NCI-H2081 treated with DMSO at 0.1 percent for 48 hours (cell line): ENCODE measurements at places on chromosomes 12 and 14.

DNA sequence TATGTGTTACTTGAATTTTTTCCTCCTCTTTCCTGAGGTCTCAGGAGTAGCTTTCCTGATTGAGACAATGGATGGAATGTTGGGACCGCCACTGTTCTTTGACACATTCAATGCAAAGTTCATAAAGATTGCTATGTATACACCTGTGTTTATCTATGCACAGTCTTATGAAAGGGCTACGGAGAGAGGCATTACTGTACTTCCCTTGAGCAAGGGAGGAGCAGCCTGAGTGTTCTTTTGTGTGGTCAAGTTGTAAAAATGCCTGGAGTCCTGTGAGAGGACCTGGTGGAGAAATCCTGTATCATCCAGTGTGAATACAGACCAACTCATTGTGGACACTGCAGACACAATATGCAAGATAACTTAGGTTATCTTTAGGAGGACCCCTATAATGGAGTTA is 1.2 kb downstream of the SRGAP1 start:
- DNase-seq, result no peak

GRCh38 chr12:92561543-92561899 is 141.3 kb upstream of the PLEKHG7 start:
- DNase-seq, result no peak

DNA sequence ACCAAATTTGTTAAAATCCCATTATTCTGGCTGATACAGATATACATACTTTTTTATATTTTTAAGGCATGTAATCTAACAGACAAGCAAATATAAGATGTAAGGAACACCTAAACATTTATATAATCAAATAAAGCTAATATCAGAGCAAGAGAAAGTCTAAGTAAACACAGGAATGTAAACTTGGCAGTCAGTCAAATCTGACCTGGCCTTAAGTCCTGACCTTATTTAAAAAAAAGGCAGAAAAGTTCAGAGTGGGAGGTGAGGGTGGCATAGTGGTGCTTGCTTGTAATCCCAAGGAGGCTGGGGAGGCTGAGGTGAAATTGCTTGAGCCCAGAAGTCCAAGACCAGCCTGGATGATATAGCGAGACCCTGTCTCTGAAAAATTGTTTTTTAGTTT is 152.6 kb downstream of the DERA start:
- no peak for DNase-seq

- no peak for DNase-seq
Observed at GRCh38 chr14:78130356-78130755, 39.8 kb upstream of the NRXN3 start.

DNA sequence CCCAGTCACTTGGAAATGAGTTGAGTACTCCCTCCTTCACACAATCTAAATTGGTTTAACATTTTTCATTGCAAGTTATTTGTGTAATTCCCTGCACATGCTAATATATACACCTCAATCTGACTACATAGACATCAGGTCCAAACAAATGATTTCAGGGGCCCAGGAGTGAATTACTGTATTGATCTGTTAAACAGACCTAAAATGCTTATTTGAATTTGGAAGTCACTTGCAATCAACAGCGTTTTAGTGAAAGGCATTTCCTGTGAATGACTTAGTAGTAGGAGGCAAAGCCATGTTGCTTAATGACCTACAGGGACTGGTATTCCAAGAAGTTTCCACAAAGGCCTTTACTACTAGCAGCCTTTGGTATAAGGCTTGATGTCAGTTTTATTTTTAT is 22.6 kb upstream of the SLC15A5 start:
- DNase-seq, result no peak

DNA sequence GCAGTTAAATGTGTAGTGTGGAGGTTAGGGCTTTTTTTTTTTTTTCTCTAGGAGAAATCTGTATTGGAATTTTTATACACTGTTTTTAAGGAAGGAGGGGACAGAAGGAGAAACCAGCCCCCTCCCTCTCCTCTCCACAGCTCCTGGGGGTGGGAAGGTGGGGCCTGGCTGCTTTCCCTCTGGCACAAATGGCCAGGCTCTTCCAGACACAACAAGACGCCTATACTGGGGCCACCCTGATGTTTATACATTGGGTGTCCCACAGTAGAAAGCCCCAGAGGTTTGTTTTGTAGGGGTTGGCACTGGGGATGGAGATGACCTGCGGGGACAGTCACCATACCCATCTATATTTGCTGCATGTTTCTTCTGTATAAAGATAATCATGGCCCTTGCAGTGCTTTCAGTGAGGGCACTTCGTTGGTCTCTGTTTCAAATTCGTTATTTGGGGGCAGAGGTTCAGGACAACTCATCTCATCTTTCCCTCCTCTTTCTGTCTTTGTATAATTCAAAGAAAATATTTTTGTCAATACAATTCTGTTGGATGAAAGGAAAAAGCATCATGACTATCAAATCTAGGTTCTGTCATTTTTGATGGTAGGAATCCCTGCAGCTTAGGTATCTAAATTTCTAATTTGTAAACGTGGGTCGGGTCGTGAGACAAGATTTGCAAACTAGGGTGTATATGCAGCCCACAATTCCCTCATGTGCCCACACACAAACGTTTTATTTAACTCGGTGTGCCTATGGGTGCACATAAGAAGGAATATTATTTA is 2.3 kb upstream of the HOTAIR start:
- no peak for DNase-seq

DNA sequence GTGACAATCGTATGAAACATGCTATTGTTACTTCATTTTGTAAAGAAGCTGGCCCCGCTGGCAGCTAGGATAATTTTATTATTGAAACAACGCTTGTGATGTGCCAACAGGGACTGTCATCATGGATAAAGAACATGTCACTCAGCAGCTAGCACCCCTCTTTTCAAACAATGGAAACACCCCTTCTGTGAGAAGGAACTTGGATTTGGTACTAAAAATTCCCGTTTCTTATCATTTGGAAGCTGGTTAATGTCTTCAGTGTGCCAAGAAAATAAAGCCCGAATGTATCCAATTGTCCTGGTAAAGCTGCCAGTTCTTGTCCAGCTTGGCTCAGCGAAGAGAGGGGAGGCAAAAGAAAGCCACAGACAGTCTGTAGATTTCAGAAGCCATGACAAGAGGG is 186.6 kb downstream of the PHLDA1 start:
- DNase-seq, result no peak

GRCh38 chr12:122847921-122848421 is 12.7 kb downstream of the HIP1R start:
- no peak for DNase-seq
